ENCODE measurements at places on chromosomes 7 and 10.

- no peak for DNase-seq
Measured at GRCh38 chr7:81525841-81526240, 244.0 kb downstream of the HGF start.

GRCh38 chr10:59323831-59324401, 38.4 kb downstream of the FAM13C start:
- no peak for DNase-seq

DNA sequence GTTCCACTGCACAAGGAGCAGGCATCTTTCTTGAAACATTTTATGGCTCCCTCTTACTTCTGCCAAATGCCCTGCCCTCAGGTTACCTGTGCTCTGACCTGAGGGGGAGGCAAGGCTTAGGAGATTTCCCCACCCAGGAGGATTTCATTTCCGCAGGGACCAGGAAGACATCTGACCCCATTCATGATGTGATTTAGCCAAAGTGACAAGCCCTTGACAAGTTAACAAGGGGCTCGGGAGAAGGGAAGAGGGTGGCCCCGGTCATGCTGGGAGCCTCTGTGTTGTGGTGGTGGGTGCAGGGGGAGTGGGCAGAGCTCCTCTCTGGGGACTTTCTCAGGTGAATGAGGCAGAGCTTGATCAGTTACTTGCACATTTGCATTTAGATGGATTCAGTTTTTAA, 18.9 kb downstream of the GIMAP5 start:
- no peak for DNase-seq

- DNase-seq: no peak
Measured at GRCh38 chr10:88431103-88431502, 152.0 kb downstream of the RNLS start.

DNA sequence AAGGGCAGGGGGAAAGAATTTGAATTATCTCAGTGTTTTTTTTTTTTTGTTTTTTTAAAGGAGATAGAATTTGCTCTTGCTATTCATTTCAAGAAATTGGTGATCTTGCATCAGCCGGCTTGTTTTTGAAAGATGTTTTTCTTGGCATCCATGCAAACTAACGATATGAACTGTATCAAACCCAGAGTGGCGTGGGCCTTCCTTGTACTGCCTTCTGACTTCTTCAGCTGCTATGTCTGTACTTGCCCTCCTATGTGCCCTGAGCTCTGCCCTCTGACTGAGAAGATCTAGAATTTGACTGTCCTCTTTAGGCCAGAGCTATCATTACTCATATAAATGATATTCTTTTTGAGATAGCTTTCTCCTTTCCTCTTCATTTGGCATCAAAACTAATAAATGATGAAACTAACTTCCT, 183.1 kb downstream of the EXOC4 start:
- no peak for DNase-seq

DNA sequence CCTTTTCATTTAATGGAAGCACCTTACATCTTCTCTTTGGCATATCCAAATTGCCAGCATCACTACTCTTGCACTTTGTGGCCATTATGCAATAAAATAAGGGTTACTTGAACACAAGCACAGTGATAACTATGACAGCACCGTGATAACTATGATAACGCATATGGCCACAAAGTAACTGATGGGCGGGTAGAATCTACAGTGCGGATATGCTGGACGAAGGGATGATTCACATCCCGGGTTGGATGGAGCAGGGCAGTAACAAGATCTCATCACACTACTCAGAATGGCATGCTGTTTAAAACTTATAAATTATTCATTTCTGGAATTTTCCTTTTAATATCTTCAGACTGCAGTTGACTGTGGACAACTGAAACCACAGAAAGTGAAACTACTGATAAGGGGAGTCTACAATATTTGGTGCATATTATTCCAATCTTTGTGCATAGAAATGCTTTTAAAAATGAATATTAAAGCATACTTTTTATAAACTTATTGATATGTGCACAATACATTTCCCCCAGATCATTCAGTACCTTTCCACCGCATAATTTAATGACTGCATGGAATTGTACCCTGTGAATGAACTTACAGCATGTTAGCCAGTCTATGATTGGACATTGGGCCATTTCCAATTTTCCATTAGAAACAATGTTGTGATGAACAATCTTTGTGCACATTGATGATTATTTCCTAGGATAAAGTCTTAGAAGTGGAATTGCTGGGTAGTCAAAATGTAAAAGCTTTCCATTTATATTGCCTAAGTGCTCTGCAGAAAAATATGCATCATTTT, 136.4 kb downstream of the WNT2 start:
- no peak for DNase-seq

GRCh38 chr10:26503911-26504310, 65.8 kb downstream of the APBB1IP start:
- no peak for DNase-seq

- no peak for DNase-seq
Measured at GRCh38 chr7:114760477-114760876, 161.4 kb upstream of the MDFIC start.

DNA sequence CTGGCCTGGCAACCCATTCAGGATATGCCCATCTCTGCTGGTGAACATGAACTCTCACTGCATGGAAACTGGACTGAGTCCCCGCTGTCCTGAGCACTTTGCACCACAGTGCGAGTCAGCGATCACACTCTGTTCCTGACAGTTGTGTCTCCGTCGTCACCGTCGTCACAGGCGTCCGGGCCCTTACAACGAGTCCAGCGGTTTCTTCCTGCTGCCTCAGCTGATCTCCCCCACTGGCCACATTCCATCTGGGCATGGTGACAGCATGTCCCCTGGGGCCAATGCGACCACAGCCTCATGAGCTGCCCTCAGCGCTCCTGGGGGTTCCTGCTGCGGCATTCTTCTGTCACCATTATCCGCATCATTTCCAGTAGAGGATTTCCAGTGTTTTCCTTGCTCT, 76.8 kb upstream of the KLF6 start:
- DNase-seq: no peak

DNA sequence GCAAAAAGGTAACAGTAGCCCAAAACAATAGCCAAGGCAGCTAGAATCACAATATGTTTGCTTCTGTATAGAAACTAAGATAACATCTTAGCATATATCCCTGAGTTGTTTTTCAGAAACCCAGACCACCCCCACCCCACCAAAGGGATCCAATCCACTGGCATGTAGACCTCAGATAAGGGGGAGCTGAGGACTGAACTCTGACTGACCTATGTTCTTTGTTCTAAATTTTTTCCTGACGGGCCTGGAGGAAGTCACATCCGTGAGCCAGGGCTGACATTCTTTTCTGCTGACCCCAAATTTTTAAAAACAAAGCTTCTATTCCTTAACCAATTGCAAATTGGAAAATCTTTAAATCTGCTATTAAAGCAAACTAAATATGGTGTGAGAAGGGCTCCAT, 493.9 kb upstream of the IGFBP3 start:
- DNase-seq: no peak

GRCh38 chr10:32971536-32972091, 13.6 kb upstream of the ITGB1 start:
- no peak for DNase-seq

DNA sequence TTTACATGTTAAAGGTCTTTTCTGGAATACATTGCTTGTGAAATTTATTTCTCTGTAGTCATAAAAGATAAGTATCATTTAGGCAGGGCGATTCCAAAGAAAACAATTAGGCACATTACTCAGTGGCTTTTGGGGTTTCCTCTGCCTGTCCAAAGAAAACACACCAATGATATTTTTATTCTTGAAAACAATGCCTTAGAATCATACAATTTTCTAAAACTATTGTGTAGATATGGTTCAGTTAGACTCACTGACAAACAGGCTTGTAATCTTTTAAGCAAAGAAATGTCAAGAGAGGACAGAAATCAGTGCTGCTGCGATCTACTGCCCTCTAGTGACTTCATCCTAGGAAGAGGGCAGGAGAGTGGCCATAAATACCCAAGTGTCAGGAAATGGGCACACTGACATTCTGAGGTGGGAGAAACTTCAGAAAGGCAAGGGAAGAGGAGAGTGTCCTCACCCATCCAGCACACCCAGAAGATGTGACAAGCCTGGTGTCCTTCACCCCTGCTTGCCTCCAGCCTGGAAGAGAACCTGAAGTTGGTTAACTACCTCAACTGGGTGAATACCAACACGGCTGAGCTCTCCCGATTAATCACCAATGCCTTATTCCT, 120.5 kb downstream of the GALNT11 start:
- DNase-seq: no peak

DNA sequence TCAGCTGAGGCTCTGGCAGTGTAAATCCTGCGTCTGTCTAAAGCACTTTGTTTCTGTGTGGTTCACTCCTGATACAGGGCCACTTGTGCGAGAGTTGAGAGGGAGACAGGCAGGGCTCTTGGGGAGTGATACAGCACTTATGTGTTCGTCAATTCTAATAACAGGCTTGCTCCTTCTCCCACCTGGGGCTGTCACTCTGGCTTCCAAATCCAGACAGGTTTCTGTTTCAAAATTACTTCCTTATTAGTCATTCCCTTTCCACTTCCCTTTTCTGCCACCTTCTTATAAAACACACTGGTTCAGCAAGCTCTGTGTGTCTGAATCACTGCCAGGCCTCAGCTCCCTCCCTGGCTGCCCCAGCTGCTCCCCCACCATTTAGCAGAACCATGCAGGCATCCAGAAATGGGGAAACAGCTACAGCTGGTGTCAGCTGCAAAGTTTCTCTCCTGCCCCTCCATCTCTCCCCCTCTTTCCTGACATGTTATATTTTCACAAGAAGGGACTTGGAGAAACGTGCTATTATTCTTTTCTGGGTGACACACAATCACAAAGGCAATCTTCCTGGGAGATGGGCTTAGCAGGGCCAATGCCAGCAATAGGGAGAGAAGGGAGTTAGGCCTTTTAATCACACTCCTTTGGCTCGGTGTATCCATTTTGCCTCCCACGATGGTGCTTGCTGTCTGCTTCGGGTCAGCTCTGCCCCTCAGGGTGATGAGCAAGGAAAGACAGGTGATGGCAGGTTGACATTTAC, 58.4 kb upstream of the ZNRF2 start:
- DNase-seq: peak; percentile 30

GRCh38 chr7:114720725-114721124, 201.2 kb upstream of the MDFIC start:
- no peak for DNase-seq

- no peak for DNase-seq
Measured at GRCh38 chr10:75679536-75679935, 248.1 kb downstream of the LRMDA start.

DNA sequence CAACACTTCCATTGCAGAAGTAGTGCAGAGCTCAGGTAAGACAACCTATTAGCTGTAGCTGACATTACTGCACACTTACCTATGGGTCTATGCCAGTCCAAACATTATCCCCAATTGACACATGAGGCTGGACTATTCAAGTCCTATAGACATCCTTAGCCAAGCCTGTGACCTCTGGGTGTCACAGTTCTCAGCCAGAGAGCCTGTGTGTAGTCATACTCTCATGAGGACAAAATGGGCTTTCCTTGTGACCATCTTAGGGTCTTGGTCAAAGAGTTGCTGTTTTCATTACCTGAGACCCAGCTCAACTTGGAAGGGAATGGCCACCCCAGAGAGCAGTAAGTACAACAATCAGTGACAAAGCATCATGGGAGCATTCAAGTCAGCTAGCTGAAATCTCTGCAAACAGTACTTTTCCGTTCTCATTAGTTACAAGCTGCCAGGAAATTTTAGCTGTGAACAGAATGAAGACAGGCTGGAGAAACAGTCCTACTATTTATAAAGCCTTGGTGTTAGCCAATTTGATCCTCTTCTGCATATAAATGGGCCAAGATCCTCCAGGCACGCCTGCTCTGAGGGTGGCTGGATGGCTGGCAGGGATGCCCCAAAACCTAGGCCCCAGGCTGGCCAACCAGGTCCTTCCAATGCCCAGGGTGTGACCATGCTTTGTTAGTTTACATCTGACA, 44.3 kb downstream of the NUDCD3 start:
- DNase-seq: peak; percentile 38

DNA sequence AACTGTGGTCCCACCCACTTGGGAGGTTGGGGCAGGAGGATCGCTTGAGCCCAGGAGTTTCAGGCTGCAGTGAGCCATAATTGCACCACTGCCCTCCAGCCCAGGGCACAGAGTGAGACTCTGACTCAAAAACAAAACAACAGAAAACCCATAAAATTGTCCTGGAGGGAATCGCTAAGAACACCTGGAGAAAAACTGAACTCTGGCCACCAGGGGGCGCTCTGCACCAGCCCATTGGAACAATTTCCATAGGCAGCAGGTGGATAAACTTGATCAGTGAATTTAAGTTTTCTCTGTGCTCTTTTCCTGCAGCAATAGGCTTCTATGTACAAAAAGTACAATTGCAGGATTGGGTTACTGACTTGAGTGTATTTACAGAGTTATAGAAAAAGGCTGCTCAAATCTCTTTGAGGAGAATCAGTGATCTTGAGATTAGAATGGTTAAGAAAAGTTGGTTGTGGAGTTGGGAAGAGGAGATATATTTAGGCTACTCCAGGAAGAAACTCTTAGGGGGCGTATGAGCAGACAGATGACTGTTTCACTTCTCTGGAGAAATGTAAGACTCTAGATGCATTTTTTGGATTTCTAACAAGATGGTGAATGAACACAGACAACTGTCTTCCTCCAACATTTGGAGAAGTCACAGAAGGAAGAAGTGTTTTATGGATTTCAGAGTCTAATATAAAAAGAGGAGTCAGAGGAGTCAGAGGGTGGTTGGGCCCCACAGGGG, 274.9 kb upstream of the GALNT17 start:
- DNase-seq: peak; percentile 19

DNA sequence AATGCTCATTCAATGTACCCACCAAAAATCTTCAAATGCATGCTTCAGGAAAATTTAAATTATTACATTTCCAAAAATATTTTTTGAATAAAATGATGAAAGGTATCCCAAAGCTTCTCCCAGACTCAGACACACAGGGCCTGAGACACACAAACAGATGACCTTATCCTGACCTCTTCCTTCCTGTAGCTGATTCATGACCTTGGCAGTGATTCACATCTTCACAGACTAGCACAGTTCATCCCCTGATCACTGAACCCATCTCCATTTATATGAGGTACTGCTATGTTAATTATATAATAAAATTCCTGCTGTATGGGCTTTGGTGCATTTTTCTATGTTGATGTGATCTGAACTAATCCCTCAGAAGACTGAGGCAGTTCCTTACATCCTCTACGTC, 265.0 kb upstream of the GLI3 start:
- DNase-seq: no peak

- no peak for DNase-seq
Measured at GRCh38 chr7:128384726-128385125, 23.2 kb upstream of the PRRT4 start.

All from frontal cortex (tissue), 4 donors.